ENCODE measurements at places on chromosomes 12 and 14.

DNA sequence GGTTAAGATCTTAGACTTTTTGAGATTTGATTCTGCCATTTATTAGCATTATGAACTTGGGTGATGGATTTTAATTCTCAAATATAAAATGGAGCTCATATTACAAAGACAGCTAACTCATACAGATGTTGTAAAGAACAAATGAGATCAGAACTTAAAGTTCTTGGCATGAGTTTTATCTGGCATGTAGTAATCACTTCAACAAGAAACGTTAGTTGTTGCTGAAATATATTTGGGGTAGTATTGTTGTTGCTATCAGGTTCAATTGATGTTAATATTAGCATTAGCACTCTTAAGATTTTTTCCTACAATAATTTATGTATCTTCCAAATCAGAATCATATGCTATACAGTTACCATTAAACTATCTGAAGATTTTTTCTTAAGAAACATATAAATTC, 71.0 kb downstream of the SLC6A15 start:
- DNase-seq = no peak

DNA sequence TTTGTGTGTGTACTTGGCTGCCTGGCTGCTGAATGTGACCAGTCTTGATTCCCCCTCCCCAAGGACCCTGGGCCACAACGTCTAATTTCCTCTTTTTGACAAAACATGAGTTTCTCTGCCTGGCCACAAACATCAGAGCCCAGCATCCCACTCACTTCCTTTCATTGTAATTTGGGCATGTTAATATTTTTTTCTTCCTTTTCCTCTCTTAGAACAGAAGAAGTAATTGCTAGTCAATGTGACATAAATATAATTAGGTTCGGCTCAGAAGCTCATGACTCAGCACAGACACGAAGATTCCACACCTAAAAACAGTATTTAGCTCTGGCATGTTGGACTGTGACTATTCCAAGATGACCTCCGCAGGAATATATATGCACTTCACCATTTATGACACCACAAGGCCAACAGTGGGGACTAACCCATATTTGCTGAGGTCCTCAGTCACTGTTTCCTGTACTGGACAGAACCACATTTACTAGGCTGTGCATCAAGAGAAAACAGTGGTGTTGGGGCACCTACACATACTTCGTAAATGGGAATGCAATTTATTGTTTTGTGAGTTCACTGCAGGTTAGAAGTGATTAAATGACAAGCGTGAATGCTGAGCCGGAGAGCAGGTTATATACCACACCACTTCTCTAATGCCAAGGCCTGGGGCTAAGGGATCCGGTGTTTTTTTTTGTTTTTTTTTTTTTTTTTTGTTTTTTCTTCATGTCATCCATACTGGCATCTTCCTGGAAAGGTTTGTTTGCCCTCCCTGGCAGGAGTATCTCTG, 4.2 kb downstream of the GSG1 start:
- no peak for DNase-seq

DNA sequence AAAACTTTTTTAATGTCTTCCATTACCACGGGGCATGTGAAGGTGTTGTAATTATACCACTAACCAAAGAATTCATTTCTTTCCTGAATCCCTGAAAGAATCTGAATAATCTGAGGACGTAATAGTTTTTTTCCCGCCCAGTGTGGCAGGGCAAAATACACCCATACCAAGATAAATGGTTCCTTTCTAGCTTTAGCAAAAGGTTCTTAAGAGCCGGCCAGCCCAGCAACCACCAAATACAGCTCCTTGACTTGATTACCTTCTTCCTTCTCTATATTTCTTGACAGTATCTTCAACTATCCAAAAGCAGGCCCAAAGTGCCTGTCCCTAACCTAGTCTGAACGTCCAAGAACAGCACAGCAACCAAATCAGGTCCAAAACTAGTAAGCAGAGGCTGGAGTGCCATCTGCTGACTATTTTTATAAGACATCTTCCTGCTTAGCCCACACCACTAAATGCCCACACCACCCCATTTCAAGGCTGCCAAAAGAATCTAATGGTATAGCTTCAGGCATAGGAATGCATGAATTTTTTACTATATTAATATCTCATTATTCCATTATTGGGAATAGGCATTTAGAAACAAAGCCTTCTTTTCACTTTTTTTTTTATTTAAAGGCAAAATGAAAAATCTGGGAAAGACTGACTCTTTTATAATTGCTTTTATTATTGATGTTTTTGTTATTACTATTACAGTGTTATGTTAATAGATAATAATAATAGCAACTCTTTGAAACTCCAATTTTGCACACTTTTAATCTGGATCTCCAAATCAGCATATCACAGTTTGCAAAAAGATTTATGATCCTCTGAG, 524.4 kb downstream of the MED13L start:
- no peak for DNase-seq

DNA sequence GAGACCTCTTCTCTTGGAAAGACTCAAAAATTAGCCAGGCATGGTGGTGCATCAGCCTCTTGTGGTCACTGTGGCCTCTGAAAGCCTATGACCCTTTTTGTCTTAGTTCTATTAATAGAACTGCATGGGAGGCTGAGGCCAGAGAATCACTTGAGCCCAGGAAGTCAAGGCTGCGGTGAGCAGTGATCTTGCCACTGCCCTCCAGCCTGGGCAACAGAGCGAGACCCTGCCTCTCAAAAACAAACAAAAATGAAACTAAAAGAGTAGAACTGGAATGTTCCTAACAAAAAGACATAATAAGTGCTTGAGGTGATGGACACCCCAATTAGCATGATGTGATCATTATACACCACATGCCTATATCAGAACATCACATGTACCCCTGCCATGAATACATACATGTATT, 197.0 kb upstream of the EEA1 start:
- no peak for DNase-seq

DNA sequence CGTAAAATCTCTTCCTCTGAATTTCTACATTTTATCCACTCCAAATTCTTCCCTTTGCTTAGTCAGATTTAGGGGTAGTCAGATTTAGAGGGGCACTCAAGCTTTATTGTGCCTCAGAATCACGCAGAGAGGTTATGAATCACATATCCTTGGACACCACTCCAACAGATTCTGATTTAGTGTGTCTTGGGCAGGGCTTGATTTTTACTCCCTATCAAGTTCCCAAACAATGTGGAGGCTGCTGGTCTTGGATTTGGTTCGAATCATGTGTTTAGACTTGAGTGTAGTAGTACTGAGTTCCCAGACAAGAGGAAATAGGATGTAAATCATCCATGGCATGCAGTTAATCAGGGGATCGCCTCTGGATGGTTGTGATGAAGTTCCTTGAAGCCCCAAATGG, 298.1 kb upstream of the CLEC14A start:
- DNase-seq = no peak

DNA sequence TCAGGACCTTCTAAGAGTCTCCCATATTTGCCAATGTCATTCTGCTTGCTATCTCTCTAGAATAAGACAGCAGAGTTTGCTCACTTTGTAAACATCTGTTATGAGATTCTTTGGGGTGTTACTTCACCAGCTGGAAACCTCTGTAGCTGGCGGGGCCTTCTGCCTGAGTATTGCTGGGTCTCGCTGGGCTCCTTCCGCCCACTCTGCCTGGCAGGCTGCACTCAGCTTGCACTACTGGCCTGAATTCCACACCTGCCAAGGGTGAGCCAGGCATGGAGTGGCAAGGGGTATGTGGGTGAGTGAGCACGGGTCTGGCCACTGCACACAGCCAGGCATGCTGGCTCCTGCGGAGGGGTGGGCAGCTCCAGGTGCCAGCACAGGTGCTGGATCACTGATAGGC, 267.3 kb upstream of the PDE3A start:
- no peak for DNase-seq

DNA sequence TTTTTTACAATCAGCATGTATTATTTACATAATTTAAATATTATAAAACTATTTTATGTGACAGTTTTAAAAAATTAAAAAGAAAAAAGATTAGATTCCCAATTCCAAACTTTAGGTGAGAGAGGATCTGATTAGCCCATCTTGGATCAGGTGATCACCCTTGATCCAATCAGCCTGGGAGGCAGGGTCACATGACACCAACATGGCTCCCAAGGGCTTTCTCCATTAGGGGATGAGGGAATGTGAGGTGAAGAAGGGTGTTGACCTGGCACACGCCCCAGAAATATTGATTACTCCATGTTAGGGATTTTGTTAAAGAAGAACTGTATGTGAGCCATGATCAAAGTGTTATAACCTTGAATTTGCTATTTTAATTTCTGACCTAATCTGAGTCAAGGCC, 225.4 kb downstream of the RBM19 start:
- DNase-seq = no peak

- DNase-seq = no peak
Observed at GRCh38 chr12:65903691-65904383, 79.6 kb downstream of the HMGA2 start.

DNA sequence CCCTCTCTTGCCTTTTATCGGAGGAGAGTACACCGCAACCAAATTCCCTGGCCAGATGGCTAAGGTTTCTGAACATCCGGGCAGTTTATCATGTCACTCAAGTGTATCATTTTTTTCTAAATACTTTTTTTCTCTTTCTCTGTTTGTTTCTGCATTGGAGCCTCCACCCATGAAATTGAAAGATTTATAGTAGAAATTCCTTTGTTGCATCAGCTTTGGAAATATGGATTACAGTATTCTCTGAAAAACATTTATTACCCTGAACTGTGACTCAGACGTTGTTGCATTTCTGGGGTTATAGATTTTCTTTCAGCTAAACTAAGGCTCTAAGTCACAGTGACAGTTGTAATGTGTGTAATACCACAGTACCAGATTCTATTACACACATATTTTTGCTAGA, 187.0 kb downstream of the SPTSSA start:
- DNase-seq = no peak

- no peak for DNase-seq
Observed at GRCh38 chr12:67424784-67425183, 155.6 kb downstream of the CAND1 start.

DNA sequence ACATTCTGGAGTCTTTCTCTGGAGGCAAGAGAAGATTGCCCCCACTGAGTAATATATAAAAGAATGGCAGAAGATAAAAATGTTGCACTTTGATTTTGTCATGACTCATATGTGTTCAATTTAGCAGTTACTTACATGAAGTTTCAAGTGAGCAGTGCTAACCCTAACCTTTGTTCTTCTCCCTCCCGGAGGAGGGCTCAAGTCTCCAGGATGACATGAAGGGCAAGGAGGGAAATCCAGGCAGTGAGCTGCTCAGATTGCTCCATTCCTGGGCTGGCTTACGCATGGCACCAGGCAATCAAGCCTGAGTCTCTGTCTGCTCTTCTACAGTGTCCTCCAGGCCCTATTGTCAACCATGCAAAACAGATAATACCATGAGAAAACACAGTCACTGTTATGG, 322.3 kb downstream of the DUSP6 start:
- no peak for DNase-seq

DNA sequence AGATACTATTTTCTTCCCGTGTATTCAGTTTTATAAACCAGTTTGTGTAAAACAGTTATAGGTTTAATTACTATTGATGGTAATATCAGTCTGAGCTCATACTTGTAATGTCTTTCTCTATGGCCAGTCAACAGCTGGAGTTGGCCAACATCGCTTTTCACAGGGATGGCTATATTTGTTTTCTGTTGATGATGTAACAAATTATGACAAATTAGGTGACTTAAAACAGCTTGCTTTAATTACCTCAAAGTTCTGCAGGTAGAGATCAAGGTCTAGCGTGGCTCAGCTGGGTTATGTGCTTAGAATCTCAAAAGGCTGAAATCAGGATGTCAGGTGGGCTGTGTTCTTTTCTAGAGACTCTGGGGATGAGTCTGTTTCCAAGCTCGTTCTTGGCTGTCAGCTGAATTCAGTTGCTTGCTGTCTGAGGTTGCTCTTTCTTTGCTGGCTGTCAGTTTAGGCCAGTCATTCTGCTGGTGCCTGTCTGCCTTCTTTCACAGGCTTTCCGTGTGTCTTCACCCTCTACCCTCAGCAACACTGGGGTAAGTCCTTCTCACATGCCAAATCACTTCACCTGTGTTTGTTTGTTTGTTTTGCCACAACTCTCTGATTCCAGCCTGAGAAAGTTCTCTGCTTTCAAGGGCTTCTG, 370.2 kb upstream of the E2F7 start:
- DNase-seq = no peak

DNA sequence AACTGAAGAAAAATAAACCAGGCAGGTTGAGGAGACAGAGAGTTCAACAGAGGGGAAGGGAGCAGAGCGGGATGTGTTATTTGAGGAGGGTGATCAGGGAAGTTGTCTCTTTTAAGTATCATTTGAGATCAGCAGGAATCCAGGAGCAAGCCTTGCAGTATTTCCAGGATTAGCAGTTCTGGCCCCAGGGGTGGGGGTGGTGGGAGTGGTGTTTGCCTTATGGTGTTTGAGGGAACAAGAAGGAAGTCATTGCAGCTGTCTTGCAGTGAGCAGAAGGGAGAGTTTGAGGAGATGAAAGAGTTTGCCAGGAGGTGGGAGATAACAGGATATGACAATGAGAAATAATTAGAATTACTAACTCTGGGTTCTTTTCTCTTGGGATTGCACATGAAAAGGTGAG, 418.6 kb downstream of the NELL2 start:
- no peak for DNase-seq

GRCh38 chr14:67396381-67396970, 15.5 kb downstream of the PLEK2 start:
- no peak for DNase-seq

DNA sequence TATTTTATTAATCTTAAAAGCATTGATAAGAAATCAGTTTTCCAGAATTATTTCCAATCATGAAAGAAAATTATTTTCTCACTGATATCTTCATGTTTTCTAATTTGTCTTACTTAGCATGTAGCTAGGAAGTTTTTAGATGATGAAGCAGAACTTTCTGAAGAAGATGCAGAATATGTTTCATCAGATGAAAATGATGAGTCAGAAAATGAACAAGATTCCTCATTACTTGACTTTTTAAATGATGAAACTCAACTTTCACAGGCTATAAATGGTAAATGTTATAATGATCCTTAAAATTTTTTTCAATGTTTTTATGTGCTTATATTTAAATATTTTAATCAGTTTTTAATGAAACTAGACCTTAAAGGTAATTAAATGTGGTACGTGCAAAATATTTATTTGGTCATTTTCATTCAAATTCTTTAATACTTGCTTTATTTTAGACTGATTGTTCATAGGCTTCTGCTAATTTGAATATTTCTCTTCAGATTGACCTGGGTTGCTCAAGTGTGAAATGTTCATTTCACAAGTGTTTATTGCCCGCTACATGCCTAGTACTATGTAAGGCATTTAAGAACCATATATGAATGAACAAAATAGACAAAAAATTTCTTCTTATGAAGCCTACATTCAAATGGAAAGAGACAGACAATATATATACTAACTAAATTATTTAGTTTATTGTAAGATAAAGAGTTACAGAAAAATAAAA, 49.5 kb downstream of the FANCM start:
- DNase-seq = no peak

GRCh38 chr12:44589697-44590096, 286.4 kb downstream of the NELL2 start:
- no peak for DNase-seq

GRCh38 chr14:22184830-22185168, 404.2 kb downstream of the DAD1 start:
- no peak for DNase-seq

- no peak for DNase-seq
Observed at GRCh38 chr12:69881771-69882170, 56.7 kb downstream of the MYRFL start.

Data from posterior cingulate gyrus (tissue), 11 donors.